ENCODE measurements at places on chromosomes 16 and 17.

DNA sequence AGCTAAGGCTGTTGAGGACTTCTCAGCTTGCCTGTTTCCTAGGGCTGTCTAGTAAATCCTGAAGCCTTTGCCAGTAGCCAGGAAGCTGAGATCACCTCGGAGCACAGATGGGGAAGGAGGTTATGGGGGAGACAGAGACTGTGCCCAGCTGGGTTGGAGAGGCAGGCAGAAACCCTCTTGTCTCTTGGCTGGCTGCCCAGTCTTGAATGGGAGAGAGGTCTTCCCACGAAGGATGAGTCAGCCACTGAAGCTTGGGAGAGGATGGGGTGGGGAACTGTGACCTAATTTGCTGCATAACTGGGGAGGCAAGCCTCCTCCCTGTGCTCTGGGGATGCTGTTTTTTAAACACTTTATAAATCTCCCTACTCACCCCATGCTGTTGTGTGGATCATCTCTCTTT lies 69.8 kb downstream of the SHISA9 start:
- DNase-seq: no peak

DNA sequence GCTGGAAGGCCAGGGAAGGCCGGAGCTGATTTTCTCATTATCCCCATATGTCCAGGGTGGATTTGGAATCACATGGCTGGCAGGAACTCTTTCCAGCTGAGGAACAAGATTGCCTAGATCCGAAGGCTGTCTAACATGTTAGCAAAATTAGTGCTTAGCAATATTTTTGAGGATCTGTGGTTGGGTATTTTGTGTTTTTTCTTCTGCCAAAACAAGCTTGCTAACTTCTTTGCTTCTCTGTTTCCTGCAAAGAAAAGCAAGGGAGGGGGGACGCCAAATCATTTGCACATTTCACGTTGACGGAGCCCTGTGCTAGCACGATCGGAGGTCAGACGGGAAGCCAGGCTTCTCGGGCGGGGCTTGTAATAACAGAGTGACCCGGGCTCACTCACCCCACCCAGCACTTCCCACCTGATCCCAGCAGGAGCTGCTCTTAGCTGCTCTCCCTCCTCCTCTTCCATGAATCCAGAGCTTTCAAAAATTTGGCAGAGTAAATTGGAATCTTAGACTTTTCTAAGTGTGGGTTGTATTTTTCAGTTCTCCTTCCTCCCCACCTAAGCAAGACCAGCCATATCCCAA lies 33.3 kb upstream of the FOXF1 start:
- no peak for DNase-seq

DNA sequence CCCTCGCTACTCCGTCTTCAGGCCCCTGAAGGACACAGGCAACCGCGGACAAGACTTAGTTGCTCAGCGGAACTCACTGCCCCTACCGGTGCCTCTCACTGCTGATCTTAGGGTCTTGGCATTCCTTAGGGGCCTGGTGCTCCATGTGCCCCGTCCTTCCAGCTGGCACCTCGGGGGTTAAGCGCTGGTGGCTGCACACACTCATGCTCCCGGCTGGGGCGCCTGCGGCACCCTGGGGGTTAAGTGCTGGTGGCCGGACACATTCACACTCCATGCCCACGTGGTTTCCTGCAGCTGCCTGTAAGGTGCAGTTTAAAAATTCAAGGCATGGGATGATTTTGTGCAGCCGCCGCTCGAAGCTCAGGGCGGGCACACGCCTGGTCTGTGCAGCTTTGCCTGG lies 45.1 kb downstream of the BAIAP2 start:
- no peak for DNase-seq

DNA sequence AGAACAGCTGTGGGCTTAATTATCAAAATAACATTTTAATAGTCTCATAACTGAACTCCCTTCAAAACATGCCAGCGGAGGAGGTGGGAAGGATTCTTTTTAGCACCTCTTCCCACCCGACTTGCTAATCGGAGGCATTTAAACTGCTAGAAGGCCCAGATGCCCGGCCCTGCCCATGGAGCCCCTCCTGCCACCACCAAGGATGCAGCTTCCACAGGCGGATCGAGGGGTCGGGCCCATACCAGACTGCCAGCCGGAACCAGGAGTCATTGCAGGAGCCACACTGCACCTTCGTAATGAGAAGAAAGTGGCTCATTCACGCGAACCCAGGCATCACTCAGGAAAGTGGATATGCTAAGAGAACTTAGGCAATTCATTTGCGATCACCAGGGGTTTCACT lies 201.2 kb downstream of the C16orf78 start:
- DNase-seq: no peak

- no peak for DNase-seq
Observed at GRCh38 chr16:82248677-82249076, 78.7 kb upstream of the MPHOSPH6 start.

DNA sequence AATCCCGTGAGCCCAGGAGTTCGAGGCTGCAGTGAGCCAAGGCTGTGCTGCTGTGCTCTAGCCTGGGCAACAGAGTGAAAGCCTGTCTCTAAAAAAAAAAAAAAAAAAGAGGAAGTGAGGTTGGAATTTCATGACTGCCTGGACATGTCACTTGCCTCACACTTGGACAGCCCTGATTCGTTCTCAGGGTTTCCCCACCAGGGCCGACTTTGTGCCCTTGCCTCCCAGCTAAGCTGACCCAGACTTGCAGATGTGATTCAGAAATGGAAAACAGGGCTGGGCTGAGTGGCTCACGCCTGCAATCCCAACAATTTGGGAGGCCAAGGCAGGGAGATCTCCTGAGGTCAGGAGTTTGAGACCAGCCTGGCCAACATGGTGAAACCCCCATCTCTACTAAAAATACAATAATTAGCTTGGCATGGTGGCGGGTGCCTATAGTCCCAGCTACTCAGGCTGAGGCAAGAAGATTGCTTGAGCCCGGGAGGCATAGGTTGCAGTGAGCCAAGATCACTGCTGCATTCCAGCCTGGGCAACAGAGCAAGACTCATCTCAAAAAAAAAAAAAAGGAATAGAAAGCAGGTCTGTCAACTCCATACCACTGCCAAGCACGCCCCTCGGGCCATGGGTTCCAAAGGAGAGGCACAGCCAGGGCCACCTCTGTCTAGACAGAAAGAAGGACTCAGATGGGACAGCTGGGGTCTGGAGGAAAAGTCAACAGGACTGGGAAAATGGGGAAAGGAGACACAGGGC lies 46.9 kb downstream of the SOCS1 start:
- no peak for DNase-seq

DNA sequence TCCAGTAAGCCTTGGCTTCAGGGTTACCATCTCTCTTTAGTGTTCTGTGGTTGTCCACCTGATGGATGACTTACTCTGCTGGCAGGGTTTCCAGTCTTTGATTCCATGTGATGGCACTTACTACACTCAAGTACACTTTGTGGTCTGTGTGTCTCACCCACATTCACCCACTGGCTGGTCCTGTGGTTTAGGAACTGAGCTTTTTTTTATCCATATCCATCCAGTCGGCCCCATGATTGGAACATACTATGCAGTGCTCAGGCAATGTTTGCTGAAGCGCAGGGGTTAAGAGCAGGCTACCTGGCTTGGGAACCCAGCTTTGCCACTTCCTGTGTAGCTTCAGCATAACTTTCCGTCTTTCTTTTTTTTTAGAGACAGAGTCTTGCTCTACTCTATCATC lies 2.8 kb upstream of the FUS start:
- DNase-seq: peak; percentile 74

DNA sequence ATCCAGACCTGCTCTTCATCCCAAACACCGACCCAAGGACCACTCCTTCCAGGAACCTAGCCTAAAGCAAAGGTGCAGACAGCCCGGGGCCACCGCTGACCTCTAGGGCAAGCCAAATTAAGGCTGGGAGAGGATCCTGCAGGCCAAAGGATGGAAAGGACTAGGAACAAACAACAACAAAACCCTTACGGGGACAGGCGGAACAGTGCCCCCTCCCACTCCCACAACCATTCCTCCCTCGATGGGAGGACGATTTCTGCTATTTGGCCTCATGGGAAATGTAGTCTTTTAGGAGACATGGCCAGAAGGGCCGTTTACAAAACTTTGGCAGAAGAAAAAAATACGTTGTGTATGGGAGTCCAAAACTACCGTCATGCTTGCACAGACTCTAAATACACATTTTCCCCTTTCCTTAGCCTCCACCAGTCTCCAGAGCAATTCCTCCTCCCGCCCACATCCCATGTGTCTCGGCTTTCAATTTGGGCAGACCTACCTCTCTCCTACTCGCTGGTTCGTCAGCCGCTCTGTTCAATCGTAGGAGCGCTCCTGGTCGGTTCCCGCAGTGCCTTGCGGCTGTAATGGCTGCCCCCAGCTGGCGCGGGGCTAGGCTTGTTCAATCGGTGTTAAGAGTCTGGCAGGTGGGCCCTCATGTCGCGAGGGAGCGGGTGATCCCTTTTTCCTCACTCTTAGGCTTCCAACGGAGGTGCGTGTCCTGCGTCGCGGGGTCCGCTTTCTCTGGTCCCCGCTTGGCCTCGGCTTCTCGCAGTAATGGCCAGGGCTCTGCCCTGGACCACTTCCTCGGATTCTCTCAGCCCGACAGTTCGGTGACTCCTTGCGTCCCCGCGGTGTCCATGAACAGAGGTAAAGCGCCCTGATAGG lies at the start of gene ERAL1:
Gene ERAL1 (plus strand): TSS at position 560 of the 879 bp plus-strand sequence. CDS start 19 bp downstream, at position 579.
- DNase-seq: peak; percentile 83

DNA sequence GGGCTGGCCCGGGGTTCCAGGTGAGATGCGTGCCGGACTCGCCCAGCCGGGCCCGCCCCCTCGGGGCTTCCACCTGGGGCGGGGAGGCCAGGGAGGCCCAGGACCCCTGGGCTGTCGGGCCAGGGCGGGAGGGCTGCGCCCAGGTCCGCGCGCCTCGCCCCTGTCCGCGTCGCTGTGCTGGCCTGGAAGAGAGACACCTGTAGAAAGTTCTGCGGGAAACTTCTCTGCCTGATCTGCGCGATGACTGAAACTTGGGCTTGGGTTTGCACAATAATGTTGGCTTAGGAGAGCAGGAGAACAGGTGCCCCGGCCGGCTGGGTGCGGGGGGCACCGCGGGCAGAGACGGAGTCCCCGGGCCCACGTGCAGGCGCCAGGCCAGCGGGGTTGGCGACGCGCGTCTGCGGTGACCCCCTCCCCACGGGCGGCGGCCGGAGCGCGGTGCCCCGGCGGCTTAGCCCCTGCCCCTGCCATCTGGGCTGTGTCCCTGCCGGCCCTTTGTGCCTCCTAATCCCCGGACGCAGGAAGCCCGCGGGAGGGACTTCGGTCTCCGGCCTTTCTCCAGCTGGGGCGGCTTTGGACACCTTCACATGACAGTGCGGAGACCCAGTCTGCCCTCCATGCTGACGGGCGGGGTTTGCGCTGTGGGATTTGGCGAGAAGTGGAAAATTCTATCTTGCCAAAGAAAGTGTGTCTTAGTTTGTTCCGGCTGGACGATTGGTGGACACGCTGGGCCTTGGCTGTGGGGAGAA lies 483 bp downstream of the LLGL2 start:
- DNase-seq: no peak

DNA sequence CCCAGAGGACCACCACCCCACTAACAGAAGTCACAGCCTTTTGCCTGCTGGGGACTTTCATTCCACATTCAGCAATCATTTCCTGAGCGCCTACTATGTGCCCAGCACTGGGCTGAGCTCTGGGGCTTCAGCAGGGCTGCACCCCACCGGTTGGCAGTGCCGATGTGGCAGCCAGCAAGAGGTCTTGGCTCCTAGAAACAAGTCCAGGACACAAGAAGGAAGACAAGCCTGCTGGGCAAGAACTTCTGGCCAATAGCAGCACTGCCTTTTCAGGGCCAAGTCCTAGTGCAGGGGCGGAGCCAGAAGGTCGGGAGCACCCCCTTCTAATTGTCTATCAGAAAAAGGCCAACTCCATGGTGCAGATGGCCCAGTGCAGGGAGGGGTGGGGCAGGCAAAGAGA lies 13.0 kb upstream of the HOXB9 start:
- no peak for DNase-seq

GRCh38 chr17:17342242-17342945 lies 39.2 kb downstream of the NT5M start:
- no peak for DNase-seq

- DNase-seq: no peak
Observed at GRCh38 chr17:69884356-69884755, 190.7 kb upstream of the KCNJ16 start.

GRCh38 chr17:9213303-9213640 lies 192.0 kb downstream of the NTN1 start:
- no peak for DNase-seq

GRCh38 chr17:59754552-59754951 lies 47.1 kb downstream of the VMP1 start:
- DNase-seq: no peak

DNA sequence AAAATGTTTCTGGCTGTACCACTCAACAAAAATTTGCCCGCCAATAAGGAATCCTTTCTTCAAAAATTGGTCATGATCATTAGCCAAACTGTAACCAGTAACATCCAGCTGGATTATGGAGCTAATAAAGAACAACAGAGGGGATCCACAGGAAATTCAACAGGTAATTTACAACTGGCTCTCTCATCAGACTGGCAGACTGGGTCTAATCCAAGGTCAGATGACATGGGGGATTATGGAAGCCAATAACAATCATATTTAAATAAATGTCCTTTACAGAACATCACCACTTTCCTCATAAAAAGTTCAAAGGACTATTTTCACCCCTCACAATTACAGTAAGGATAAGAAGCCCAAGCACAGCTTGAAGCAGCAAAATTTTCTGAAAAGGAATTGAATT lies 66.4 kb downstream of the KANSL1 start:
- DNase-seq: no peak

DNA sequence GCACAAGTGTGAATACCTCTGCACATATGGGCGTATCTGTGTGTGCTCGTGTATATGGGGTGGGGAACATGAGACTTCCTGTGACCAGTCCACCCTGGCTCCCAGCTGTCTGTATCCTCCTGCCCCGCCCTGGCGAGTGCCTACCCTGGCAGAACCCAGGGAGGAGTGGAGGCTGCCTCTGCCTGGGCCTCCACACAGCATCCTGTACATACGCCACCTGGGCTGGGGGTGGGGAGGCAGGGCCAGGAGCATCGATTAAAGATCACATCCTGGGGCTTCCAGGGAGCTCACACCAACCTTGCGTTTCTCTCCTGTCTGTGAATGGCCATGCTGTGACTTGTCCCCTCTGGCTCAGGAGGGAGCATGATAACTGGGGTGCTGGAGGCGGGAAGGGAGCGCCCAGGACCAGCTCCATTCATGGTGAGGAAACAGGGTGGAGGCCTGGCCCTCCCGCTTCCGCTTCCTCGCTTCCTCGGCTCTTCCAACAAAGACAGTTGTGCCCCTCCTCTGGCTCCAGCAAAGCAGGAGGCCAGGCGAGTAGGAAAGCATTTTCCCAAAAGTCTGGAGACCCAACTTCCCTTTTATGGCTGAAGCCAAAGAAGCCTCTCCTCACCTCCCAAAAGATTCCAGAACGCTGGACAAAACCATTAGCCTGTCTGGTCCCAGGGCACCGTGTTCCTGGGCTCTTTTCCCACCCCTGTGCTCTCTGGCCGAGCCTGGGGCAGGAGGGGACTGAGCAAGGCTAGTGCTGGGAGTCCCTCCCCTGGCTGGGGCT lies 22.9 kb downstream of the ADAM11 start:
- DNase-seq: no peak

Data from naive thymus-derived CD4-positive, alpha-beta T cell (primary cell).